Spleen (tissue), 13 donors: ENCODE measurements at places on chromosomes 12 and 14. TPM values are rescaled to one million over a fixed set of nuclear protein-coding genes. Genes with fewer than 3 reads are reported as not detected.

BMP4 gene
- 2.9 TPM for polyA plus RNA-seq

KRT75 gene
- polyA plus RNA-seq = not detected

KITLG gene
- polyA plus RNA-seq = 2.1 TPM

TSPAN19 gene
- polyA plus RNA-seq = 0.11 TPM

SERPINA5 gene
- 11.5 TPM for polyA plus RNA-seq

PCED1B gene
- 22.1 TPM for polyA plus RNA-seq

C12orf56 gene
- 0.12 TPM for polyA plus RNA-seq

PRB2 gene
- polyA plus RNA-seq = not detected

RNF34 gene
- polyA plus RNA-seq = 23.3 TPM
